Osteoblast (primary cell): ENCODE measurements at places on chromosomes 16 and 17. TPM values are rescaled to one million over a fixed set of nuclear protein-coding genes. Genes with fewer than 3 reads are reported as not detected.

UNKL gene
- total RNA-seq, result 10.1 and 12.7 TPM in 2 replicates

SLC5A11 gene
- 0.29 TPM in 1 of 2 replicates, not detected in the other for total RNA-seq

PIMREG gene
- 3.5 and 5.1 TPM in 2 replicates for total RNA-seq

FBXW10 gene
- total RNA-seq, result under 0.01 TPM in 1 of 2 replicates, not detected in the other

CRHR1 gene
- not detected in 2 replicates for total RNA-seq

GNGT2 gene
- total RNA-seq, result not detected in 2 replicates

KRTAP2-2 gene
- total RNA-seq, result not detected in 2 replicates

IRX6 gene
- total RNA-seq, result 1.2 and 1.4 TPM in 2 replicates

ADAMTS18 gene
- total RNA-seq, result not detected in 2 replicates

IRF8 gene
- total RNA-seq, result under 0.01 and 0.36 TPM in 2 replicates

SPATA32 gene
- not detected in 2 replicates for total RNA-seq
